MV-4-11 (cell line): ENCODE measurements at places on chromosomes 6 and 20.

- DNase-seq: no peak
These were observed 50.1 kb upstream of the SMIM29 start for GRCh38 chr6:34298941-34299340.

DNA sequence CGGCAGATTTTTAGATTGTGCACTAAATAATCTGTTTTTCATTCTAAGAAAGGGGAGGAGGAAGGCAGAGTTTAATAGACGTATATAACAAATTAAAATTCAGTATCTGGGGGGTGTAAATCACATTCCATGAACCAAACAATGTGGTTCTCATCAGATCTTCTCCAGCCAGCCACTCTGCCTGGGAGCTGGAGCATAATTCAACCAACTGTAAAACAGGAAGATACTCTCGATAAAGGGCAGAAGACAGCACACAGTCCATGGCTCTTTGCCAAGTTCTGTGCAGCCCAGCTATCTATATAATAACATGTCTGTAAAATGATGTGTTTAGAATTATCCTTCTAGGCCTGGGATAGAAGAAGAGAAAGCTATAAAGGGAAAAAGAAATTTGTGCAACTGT lies 289.9 kb upstream of the ZFP64 start:
- no peak for DNase-seq

- DNase-seq: no peak
These were observed 222.9 kb downstream of the DLL1 start for GRCh38 chr6:170067923-170068360.

- DNase-seq: no peak
These were observed 8.5 kb downstream of the IGF2R start for GRCh38 chr6:159977255-159977903.

- DNase-seq: no peak
These were observed 21.9 kb upstream of the PTPN1 start for GRCh38 chr20:50488236-50488806.

GRCh38 chr20:24546232-24546892 lies 76.9 kb downstream of the SYNDIG1 start:
- peak; percentile 97 for DNase-seq

- peak; percentile 44 for DNase-seq
These were observed 15.0 kb upstream of the JARID2 start for GRCh38 chr6:15230827-15231226.

- DNase-seq: peak; percentile 97
These were observed 170.8 kb downstream of the BCAS1 start for GRCh38 chr20:53899351-53900167.

DNA sequence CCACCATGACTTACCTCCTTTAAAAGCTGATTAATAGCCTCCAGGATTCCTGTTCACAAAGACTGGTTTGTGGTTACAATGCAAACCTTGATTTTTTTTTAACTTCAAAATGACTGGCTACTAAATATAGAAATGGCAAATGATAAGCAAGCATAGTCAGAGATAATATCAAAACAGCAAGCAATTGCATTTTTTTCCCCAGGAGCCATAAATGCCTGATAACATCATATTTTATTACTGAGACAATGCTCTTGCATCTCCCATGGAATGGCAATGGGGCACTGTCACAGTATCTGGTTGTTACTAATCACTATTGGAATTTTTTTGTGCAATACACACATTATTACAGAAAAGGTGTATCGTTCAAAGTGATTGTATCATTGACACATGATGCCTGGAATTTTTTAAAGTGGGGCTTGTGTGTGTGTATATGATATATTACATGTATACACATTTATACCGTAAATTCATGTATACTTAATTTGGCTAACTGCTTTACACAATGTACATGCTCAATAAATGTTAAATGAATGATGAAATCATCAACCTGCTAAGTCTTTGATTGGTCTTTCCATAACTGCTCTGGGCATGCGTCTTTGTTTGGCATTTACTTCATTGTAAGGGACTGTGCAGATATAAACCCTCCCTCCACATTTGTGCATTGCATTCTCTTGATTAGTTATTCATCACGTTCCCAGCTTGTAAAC lies 980 bp upstream of the SALL4 start:
- DNase-seq: no peak

DNA sequence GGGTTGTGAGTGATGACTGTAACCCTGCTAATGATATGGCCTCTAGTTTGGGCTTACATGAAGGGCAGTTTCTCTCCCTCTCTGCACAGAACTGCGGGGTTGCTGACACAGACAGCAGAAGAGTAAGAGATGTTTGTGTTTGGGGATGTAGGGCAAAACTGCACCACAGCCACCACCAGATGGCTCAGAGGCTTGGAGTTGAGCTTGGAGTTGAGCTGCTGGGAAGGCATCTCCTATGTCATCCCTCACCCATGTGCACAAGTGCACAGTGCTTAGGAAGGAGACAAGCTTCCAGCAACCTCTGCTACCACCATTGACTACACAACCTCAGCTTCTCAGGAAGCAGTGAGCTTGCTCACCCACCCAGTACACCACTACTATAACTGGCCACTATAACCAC lies 303.9 kb upstream of the DEFB112 start:
- no peak for DNase-seq

DNA sequence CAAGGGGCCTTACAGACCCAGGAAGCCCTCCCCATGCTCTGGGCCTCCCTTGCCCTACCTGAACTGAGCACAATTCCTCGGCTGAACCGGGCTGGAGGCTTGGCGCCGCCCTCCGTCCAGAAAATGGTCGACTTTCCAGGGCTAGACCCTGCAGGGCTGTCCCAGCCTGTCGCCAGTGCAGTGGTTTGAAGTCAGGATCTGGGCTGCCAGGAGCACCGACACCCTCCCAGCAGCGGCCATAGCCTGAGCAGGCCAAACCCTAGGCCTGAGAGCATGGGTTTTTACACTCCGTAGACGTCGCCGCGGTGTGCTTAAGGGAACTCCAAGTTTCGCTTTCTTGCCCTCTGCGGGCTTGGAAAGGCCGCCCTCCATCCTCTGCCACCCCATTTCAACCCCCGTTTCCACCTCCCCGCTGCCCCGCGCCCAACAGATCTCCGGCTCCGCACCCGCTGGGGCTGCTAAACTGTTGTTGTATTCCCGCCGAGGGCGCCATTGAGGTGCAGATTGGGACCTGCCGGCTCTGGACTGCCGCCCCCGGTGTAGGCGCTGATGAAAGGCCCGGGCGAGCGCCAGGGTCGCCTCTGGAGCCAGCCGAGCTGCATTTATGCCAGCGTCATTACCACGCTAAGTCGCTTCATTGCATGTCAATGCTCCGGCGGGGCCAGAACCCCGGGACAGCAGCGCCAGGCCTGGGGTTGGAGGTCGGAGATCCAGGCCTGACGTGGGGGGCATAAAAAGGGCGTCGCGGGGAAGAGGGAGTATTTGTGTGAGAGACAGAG lies 2.2 kb upstream of the TFAP2A start:
- DNase-seq: no peak

- no peak for DNase-seq
These were observed 46.9 kb downstream of the PRDM1 start for GRCh38 chr6:106133040-106133439.

- no peak for DNase-seq
These were observed 110.8 kb upstream of the SCP2D1 start for GRCh38 chr20:18702736-18703135.

DNA sequence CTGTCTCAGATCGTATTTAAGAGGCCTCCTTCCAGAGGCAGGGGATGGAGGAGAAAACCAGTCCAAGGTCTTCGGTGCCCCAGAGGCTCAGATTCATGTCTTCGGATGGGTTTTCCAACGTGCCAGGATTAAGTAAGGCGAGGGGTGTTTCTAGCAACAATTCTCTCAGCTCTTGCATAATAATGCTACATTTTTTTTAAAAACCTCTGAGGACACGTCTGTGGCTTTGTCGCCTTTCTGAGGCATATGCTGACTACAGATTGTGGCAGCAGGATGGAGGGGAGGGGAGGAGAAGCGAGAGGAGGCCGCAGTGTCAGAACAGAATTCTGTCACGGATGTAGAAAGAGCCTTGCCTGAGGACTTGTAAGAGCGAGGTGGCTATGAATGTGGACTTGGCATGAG lies 17.7 kb upstream of the CCDC167 start:
- peak; percentile 94 for DNase-seq

GRCh38 chr6:38153798-38154345 lies 334.3 kb downstream of the ZFAND3 start:
- no peak for DNase-seq

DNA sequence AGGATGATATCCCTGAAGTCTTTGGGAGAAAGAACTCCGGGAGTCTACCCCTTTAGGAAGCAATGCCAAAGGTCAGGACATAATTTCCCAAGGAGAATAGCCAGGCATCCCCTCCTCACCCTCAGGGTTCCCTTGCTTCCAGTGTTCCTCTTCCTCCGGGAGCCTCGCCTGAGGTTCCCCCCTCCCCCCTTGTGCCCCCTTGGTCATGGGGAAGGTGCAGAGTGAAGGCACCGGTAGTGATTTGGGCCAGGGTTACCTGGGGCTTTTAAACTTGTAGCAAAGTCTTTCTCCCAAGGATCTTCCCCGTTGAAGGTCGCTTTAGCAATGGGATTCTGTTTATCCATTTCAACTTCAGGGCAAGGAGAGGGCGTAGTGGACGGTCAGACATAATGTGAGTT lies 1.2 kb downstream of the ISM1 start:
- DNase-seq: no peak

- peak; percentile 22 for DNase-seq
These were observed 18.6 kb downstream of the ANKRD60 start for GRCh38 chr20:58209652-58210397.

DNA sequence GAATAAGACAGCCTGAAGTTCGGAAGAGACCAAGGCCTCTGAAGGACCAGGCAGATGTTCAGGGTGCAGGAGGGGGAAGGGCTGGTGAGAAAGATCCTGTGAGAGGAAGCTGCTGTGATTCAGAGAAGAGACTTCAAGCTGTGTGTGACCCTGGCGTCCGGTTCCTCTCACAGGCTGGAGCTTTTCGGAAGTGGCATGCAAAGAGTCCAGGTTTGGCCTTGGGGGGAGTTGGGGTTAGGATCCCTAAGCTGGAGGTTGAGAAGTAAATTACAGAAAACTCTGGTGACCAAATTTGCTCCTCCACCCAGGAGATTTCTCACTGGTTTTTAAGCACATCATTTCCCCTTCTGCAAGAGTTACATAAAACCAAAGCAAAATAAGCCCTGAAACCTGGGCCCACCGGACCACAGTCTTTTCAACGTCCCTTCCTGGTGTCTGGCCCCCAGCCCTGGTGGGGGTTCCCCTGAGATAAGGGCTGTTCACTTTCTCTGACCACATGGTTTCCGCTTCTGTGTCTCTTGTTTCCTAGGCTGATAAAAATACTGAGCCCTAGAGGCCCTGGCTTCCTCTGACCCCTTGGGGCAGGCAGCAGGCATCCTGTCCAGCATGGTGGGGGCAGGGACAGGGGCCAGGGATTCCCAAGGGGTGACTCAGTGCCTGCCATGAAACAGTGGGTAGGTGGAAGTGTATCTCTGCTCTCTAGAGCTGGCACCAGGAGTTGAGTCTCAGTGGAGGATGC lies 12.0 kb upstream of the LTA start:
- DNase-seq: peak; percentile 98

- DNase-seq: no peak
These were observed 212.1 kb downstream of the ARID1B start for GRCh38 chr6:156989159-156989806.

DNA sequence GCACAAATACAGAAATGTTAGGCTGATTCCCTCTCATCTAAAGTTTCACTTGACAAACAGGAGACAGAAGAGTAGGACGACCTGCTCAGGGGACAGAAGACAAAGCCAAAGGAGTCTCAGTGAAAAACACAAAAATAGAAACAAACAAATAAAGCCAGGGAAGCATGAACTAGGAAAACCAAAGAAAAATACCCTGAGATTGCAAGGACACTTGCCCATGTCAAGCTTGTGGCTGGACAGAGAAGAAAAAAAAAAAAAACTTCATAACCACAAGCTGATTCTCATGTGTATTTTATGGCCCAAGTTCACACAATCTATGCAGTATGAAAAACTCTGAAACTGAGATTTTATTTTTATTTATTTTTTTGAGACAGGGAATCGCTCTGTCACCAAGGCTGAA lies 85.6 kb upstream of the BEND6 start:
- DNase-seq: no peak

- DNase-seq: no peak
These were observed 560.3 kb downstream of the BMP2 start for GRCh38 chr20:7327810-7328209.

- DNase-seq: no peak
These were observed 144.3 kb downstream of the OR2B2 start for GRCh38 chr6:27767851-27768250.

DNA sequence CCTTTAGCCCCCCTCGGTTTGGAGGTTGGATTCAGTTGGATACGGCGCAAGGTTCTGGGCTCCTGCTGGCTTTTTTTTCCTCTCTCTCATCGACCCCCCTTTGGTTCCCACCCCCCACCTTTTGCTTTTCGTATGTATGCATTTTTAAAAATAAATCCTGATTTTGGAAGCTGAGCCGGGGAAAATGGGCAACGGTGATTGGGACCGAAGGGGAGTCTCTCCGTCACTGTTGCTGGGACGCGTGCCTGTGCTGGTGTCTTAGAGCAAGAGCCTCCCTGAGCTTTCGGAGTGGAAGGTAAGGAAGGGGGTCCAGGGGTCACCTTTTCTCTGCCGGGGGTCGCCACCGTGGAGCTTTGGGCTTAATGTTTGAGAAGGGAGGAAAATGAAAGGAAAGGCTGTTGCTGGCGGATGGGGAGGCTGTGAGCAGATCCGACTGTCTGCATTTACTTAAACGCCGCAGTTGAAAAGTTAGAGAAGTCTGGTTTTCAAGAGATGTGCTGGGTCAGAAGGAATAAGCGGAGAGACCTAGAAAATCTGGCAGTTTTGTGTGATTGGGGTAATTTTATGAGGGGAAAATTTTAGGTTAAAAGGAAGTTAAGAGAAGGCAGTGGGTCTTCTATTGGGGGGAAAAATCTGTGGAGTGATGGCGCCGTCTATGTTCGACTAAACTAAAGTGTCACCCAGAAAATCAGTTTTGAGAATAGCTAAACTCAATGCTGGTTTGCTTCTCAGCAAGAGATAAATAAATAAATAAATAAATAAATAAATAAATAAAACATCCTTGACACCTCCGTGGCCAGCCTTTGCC lies 828 bp downstream of the ADGRB3 start:
- DNase-seq: peak; percentile 14

DNA sequence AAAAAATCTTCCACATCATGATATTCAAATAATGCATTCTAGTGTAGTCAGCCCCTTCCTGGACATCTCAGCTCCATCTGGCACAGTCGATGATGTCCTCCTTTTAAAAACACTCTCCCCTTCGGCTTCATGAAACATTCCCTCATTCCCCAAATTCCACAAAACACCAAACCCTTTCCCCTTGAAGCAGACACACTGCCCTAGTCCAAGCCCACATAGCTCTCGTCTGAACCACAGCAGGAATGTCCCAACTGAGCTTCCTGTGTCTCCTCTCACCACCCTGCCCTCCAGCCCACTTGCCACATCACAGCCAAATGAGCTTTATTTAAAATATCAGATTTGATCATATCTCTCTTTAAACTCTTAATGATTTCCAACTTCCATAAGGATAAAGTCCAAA lies 106.4 kb upstream of the CARMIL1 start:
- DNase-seq: peak; percentile 34
